Bronchial epithelial cell (primary cell): ENCODE measurements at places on chromosomes 11 and 22. TPM values are rescaled to one million over a fixed set of nuclear protein-coding genes. Genes with fewer than 3 reads are reported as not detected.

Gene OR8A1
- total RNA-seq = not detected in 2 replicates

Gene RTN4RL2
- total RNA-seq = not detected in 2 replicates

Gene KLHL35
- total RNA-seq = 0.79 and 1.0 TPM in 2 replicates

Gene NRGN
- not detected in 2 replicates for total RNA-seq

Gene MGAT3
- total RNA-seq = 0.13 and 0.53 TPM in 2 replicates

Gene GRK3
- 4.2 and 4.6 TPM in 2 replicates for total RNA-seq

Gene ACR
- not detected in 2 replicates for total RNA-seq

Gene HORMAD2
- not detected in 2 replicates for total RNA-seq

Gene LSP1
- 0.26 TPM in 2 replicates for total RNA-seq

Gene VPREB1
- total RNA-seq = not detected in 2 replicates

Gene C11orf52
- total RNA-seq = 0.26 and 2.3 TPM in 2 replicates

DNA sequence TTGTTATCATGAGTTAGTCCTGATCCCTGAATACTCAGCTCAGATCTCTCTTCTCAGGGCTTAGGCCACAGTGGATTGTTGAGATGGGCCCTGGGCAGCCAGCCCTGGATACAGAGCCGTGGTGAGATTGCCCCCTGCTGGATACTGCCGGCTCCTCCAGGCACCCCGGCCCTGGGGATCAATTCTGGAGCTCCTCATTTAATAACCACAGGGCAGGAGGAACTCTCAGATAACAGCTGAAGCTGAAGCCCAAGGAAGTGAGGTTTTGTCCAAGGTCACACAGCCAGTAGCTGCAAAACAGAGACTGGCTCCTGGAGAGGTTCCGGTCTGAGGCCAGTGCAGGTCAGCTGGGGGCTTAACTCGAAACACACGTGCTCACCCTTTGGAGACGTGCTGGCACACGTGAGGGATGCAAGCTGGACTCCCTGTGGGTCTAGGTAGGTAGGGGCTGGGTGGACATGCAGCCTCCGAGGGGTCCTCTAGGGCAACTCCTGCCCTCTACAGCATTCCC, 16.0 kb downstream of the USH1C start:
- DNase-seq = peak; percentile 23

- no peak for DNase-seq
Observed at GRCh38 chr11:71189768-71190315, 62.5 kb downstream of the SHANK2 start.

- peak; percentile 21 for DNase-seq
Observed at GRCh38 chr11:8681837-8682302, 595 bp downstream of the TRIM66 start.

- DNase-seq = no peak
Observed at GRCh38 chr11:10541561-10541930, 559 bp upstream of the RNF141 start.

GRCh38 chr11:46381819-46382645, 563 bp downstream of the MDK start:
- no peak for DNase-seq

DNA sequence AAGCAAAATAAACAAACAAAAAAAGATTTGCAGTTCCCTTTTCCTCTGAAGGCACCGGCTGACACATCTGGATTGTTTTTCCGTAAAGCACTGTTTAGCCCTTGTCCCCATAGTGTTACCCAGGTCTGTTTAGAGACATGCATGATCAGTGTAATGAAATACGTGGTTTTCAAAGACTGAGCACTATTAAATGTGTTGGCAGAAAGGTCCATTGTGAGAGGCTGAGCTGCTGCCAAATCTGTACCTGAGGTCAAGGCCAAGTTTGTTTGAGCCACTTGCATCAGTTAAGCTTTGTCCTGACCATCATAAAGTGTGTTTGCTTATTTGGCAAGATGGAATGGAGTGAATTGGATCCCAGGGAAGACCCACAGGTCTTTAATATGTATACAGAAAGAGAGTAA, 26.3 kb downstream of the CTR9 start:
- no peak for DNase-seq

GRCh38 chr11:9565822-9566560, 7.5 kb upstream of the WEE1 start:
- peak; percentile 100 for DNase-seq

GRCh38 chr22:32555581-32555980, 81.0 kb downstream of the FBXO7 start:
- DNase-seq = no peak

DNA sequence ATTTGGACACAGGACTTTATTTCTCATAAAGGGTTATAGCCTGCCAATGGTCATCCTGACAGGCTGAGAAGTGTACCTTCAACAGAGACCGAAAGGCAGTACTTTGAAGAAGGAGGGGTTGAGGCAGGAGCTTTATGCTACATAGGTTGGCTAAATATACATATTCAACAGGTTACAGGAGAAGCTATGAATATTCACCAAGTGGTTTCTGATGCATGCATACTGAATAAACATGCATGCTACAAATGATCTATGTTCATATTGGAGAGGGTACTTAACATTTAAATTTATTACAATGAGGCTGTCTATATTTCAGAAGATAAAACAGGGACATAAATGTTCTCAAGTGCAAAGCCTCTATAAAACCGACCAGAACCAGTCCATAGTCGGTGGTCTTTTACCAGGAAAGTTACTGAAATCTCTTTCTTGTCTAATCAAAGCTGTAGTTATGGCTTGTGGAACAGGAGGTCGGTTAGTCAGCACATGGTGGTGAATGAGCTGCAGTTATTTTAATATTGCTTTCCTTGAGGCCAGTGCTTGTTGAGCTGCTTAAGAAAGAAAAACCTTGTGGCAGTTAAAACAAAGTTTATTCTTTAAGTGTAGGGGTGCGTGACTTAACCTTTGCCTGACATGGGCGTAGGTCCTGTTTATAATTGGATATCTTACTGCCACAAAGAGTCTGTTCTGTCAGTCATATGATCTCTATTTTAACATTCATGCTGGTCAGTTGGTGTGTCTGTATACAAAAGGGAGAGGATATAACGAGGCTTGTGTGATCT, 19.5 kb downstream of the CNTF start:
- DNase-seq = no peak

GRCh38 chr11:126476266-126476924, 120.9 kb downstream of the ST3GAL4 start:
- no peak for DNase-seq

DNA sequence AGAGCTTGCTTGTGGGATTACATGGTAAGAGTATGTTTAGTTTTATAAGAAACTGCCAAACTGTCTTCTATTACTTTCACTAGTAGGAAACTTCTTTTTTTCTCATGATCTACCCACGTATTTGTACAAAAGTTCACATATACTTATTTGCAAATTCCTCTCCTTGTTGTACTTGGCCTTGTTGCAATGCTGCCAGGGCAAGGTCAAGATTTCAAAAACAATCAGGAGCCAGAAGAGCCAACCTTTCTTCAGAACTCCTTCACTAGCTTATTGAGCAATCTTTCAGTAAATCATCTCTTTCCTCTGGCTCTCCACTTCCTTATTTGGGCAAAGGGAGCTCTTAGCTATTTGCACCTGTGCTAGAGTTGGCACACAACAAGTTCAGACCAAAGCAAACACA, 9.7 kb downstream of the SRSF8 start:
- peak; percentile 74 for DNase-seq

DNA sequence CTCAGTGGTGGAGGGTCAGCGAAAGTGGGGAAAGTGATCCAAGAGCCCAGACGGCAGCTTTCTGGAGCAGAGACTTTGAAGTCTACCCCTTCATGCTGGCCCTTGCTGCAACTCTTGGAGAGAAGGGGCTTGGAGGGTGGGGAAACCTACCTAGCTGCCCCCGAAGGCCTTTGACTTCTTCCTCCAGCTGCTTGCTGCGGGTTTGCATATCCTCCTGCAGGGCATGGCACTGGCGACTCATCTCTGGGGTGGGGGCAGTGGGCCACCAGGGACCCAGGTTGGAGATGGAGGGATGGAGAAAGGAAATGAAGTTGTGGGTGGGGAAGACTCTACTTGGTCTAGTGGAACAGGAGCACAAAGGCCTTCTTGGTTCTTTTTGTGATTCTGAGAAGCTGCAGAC, 7.7 kb downstream of the NHERF4 start:
- DNase-seq = no peak

DNA sequence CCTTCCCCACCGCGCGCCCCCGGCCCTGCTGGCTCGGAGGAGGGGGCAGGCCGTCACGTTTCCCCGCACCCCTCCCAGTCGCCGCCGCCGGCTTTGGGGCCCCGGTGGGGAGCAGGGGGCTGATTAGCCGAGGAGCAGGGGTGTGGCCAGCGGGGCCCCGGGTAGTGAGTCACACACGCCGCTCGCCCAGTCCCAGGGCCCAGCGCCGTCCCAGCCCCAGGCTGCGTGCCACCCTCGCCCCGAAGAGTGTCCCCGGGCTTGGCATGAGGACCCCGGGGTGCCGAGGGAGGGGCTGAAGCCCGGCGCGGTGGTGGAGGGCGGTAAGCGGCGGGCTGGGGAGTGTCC, 34.4 kb downstream of the PRDM11 start:
- peak; percentile 44 for DNase-seq

DNA sequence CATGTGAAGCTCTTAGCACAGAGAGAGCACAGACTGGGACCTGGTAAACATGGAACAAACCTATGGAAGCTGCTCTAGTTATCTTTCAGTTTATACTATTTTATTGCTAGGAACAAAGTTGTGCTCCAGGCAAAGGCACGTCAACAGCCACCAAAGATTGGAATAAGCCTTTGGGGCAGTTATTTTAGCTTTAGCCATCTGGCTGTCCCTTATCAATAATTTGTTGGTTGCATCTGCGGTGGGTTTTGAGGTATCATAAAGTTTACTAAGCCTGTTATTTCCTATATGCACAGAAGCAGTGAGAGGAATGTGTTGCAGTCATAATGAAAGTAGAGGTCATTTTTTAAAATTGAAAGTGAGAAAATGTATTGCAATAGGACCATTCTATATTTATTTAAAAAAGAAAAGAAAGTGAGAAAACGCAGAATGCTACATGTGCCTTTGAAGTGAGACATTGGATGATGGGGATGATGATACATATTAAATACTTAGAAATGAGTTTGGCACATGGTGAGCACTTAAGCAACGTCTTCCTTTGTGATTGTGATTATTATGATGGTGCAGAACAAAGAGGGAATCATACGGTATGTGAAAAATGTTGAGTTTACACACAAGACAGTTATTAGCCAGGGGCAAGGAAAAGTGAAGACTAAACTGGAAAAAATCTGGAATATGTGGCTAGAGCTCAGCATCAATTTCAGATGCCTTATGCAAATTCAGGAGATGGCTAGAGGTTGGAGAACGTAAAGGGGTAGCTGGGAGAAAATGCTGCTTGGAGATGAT, 58.3 kb downstream of the PRR5L start:
- peak; percentile 65 for DNase-seq

- DNase-seq = no peak
Observed at GRCh38 chr11:19881177-19881576, 168.5 kb downstream of the NAV2 start.

DNA sequence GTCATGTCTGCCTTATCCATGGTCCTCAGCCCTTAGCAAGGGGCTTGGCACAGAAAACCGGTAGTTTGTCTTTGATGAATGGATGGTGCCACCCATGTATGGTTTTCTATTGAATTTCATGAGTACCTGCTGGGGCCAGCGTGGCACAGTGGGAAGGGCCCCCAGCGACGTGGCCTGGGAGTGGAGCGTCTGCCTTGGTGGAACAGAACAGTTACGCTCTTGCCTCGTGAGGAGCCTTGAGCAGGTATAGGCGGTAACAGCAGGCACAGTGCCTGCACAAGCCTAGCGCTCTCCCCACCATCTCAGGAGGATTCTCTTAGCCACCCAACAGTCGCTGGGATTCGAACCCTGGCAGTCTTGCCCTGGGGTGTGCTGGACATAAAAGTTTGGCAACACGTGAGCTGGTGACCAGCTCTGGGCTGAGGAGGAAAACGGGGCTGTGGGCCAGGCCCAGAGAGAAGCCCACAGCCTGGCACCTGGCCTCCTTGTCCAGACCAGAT, 3.0 kb upstream of the SSH3 start:
- no peak for DNase-seq

DNA sequence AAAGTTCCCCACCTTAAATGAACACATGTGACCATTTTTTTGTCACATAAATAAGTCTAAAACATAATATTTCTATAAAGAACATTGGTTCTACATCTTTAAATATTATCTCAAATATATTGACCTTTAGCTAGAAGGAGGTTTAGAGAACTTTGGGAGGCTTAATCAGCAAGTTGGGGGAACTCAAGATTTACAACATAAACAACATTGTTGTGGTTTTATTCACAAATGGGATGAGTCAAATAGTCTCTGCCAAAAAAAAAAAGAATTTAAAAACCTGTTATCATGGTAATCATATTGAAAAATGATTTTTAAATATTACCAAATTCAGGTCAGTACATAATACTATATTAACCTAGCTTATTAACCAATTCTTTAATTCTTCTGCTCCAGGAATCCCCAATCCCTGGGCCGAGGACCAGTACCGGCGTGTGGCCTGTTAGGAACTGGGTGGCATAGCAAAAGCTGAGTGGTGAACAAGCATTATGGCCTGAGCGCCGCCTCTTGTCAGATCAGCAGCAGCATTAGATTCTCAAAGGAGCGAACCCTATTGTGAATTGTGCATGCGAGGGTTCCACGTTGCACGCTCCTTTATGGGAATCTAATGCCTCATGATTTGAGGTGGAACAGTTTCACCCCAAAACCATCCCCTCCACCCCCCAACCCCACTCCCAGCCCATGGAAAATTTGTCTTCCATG, 98.2 kb downstream of the RDX start:
- peak; percentile 53 for DNase-seq

- DNase-seq = no peak
Observed at GRCh38 chr22:48076008-48076407, 1313.6 kb downstream of the TBC1D22A start.

DNA sequence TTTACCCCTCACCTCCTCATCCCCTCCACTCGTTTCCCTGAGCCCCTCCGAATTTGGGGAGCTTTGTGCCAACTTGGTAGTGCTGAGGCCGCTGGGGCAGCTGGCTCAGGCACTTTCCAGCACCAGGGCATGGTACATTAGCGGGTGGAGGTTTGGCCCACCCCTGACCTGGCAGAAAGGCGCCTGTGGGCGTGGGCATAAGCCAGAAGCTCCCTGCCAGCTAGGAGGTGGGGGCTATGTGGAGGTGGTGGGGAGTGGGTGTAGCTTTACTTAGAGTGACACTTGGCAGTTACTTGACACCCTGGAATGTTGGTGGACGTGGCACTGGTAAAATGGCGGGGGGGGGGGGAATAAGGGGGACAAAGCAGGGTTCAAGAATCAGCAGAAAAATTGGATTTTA, 10.3 kb upstream of the IGF2 start:
- no peak for DNase-seq

DNA sequence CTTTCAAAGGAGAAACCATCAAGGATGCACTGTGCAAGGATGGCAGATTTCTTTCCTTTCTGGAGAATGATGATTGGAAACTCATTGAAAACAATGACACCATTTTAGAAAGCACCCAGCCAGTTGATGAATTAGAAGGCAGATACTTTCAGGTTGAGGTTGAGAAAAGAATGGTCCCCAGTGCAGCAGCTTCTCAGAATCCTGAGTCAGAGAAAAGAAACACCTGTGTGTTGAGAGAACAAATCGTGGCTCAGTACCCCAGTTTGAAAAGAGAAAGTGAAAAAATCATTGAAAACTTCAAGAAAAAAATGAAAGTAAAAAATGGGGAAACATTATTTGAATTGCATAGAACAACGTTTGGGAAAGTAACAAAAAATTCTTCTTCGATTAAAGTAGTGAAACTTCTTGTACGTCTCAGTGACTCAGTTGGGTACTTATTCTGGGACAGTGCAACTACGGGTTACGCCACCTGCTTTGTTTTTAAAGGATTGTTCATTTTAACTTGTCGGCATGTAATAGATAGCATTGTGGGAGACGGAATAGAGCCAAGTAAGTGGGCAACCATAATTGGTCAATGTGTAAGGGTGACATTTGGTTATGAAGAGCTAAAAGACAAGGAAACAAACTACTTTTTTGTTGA, 9.8 kb downstream of the FAM111A start:
- DNase-seq = no peak
